ENCODE measurements at places on chromosomes 12 and 14. TPM values are rescaled to one million over a fixed set of nuclear protein-coding genes. Genes with fewer than 3 reads are reported as not detected.

DNA sequence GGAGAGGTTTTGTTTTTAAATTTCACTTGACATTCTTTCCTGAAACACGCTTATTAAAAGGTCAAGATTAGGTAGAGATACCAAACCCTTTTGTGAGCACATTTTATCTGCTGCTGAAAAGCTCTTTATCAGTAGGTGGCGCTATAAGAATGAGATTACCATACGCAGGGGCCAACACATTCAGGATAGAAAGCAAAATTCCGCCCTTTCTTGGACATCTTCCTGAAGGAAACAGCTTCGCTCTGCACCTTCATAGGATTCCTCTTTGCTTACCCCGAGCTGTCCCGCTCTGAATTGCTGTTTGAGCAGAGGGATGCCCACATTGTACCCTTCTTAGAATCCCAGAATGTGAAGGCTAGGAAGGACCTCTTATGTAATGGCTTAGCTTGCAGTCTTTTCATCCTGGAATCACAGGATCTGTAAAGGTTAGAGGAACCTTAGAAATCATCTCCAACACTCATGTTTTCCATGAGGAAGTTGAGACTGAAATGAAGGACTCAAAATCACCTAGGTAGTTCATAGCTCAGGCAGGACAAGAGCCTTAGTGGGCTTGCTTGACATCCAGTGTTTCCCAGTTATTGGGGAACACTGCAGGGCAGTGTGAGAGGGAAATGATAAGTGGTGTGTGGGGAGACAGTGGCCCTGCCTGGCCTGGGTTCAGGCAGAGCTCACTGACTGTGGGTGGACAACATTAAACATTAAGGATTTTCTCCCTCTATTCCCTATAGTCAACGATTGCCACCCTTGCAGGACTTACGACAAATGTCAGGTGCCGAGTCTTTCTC is 38.7 kb upstream of the CRY1 start:
- DNase-seq: peak; percentile 50

DNA sequence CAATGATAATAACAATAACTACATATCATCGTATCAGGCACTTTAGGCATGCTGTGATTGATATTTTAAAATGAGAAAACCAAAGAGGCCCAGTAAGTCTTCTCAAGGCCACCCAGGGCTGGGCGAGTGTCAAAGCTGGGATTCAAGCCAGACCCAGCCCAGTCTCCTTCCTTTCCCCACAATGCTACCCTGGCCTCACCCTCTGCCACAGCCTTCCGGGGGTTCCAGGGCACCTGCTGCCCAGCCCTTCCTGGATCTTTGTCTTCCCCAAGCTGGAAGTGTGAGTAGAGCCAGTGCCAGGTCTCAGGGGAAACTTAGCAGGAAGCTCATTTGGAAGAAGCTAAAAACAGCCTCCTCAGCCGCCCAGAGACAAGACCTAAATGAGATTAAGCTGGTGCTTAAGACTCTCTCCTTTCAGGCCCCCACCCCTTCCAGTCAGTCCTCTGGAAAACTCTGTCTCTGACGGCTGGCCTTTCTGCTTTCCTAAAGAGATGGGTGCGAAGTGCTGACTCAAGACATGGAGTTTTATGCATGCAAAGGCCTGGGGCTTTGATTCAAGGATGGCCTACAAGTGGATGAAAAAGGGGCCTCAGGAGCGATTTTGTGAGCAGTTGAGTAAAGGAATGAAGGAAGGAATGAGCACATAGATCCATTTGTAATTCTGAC is 184.2 kb downstream of the KCNA5 start:
- DNase-seq: no peak

- DNase-seq: no peak
These were observed 40.6 kb downstream of the BRMS1L start for GRCh38 chr14:35866595-35867279.

GRCh38 chr14:37116933-37117849 is 55.2 kb downstream of the SLC25A21 start:
- no peak for DNase-seq

- DNase-seq: no peak
These were observed 122.9 kb upstream of the TMEM132D start for GRCh38 chr12:130026608-130027176.

DNA sequence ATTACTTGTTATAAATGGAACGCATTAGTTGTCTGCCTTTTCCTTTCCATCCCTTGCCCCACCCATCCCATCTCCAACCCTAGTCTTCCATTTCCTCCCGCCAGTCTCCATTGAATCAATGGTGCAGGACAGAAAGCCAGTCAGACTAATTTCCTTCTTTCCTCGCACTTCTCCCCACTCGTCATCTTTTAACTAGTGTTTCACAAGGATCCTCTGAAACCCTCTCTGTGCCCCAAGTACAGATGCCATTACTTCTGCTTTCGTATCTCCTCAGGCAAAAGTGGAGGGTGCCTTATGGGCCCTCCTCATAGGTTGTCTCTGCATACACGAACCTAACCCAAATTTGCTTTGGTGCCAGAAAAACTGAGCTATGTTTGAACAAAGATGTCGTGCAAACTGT is 4.2 kb downstream of the DAZAP2 start:
- no peak for DNase-seq

DNA sequence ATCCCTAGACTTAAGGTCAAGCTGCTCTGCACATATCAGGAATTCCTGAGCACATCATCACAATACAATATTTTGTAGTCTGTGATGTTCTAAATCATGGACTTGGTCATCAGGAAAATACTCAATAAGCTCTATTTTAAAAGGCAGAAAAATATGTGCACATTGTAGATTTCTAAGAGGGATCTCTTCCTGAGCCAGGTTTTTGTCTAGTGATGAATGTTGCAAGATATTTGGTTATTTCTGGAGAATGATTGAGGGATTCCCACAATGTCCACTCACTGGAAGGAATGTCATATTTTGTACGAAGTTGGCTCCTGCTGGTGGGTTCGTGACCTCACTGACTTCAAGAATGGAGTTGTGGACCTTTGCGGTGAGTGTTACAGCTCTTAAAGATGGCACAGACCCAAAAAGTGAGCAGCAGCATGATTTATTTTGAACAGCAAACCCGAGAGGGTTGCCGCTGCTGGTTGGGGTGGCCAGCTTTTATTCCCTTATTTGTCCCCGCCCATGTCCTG is 300.9 kb upstream of the DCN start:
- no peak for DNase-seq

Gene SLC39A2
- 0.06 TPM for polyA plus RNA-seq

Gene FAM186B
- polyA plus RNA-seq: 0.91 TPM

Gene CMTM5
- 3.4 TPM for polyA plus RNA-seq

Gene TMTC1
- polyA plus RNA-seq: 4.0 TPM
